Fibroblast of mammary gland (primary cell): ENCODE measurements at places on chromosomes 12 and 14.

- peak; percentile 70 for DNase-seq
Measured at GRCh38 chr14:52458721-52459085, 93.6 kb downstream of the TXNDC16 start.

DNA sequence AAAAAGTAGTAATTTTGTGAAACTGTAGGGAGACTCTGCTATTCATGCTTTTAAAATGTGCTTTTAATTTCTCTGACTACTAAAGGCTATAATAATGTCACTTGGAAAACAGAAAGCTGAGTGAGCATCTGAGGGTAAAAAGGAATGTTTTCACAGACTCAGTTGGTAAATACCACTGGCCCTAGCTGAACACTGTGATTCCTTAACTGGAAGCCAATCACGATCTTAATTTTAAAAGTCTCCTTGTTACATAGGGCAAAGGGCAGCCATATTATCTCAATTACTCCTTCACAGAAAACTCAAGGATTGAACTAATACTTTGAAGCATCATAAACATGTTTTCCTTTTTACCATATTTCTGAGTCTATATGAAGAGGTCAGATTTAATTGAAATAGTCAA is 41.9 kb downstream of the PAWR start:
- no peak for DNase-seq

DNA sequence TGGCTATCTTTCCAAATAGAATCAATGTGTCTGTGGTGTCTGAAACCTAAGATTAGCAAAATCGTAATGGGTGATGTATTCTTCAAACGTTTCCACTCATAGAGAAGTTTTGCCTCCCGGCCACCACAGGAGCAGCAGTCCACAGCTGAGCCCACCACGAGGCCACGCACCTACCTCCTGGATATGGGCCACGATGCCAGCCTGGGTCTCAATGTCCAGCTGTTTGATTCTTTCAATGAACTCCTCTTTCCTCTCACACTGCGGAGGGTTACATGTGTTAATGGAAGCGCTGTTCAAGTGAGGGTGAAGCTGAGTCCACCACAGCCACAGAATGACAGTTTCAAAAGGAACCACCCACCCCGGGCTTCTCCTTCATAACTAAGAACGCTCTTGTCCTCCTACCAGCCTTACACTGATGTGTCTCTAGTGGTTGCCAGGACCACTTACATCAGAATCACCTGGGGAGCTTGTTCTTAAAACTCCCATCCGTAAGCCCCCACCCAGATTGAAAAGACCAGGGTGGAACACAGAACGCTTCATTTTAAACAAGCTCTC is 75.3 kb downstream of the CCDC88C start:
- no peak for DNase-seq

- no peak for DNase-seq
Measured at GRCh38 chr14:90610346-90611040, 205.7 kb downstream of the TTC7B start.

DNA sequence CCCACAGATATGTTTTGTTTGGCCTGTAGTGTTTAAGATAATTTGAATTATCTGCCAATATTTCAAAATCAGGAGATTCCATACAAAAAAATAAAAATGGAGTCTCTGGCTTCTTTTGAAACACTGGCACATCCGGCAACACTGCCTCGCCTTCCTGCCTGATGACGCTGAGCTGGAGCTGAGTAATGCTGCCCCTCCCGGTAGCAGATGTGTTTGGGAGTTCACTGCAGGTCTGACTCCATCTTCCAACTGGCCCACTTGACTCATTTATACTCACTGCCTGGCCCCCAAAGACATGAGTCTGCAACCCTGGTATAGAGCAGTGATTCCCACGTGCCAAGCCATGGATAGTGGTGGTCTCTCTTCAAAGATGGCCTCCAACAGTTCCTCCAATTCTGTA is 7.4 kb downstream of the CIT start:
- DNase-seq: peak; percentile 97

DNA sequence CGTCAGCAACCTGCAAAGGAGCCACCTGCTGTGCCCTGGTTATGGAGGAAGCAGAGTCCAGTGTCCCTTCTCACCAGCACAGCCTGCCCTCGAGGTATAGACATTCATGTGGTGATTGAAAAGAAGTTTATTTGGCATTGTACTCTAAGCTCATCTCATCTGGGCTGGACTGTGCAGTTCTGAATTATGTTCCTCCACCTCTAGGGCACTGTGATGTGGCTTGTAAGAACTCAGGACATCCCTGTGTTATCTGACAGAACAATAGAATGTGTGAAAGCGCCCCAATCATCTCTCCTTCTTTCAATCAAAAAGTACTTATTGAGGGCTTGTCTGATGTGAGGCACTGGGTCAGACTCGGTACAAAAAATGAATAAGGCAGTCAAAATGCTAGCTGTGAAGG is 140.1 kb downstream of the DHRS2 start:
- DNase-seq: no peak

- DNase-seq: no peak
Measured at GRCh38 chr12:120610560-120610959, 29.4 kb upstream of the POP5 start.

DNA sequence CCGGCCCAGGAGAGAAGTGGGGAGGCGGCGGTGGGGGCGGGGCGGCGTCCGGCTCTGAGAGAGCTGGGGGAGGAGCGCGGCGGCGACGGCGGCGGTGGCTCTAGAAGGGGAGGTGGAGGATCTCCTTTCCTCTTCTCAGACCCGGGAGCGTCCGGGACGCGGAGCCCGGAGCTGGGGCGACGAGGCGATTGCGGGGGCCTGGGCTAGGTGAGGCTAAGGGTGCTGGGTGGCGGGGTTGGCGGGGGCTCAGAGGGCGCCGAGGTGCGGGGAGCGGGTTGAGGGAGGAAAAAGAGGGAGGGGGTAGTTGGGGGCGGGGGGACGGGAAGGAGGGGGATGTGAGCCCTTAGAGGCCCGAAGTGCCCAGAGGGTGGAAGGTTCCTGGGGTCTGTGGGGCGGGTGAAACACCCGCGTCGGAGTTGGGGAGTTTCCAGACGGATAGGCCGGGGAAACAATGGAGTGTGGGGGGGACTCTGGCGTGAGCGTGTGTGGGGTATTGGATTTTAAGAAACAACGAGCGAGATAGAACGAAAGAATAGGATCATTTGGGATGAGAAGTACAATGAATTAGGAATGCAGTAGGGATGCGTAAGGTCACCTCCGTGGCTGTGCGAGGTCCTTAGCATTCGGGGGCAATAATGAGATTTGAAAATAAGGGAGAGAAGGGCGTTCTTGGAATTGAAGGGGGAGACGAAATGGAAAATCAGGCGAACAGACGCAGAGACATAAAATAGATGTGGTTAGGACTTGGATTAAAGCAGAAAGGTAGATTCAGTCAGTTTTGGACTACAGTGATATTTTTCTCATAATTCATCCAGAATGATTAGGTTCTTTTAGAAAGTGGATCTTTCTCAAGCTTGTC is at the start of gene SPATS2:
TSS of gene SPATS2 (plus strand) at position 82 of the 859 bp plus-strand sequence. CDS start 93,551 bp downstream, outside the sequence.
- no peak for DNase-seq

- DNase-seq: no peak
Measured at GRCh38 chr14:24071836-24072430, 571 bp downstream of the CPNE6 start.

DNA sequence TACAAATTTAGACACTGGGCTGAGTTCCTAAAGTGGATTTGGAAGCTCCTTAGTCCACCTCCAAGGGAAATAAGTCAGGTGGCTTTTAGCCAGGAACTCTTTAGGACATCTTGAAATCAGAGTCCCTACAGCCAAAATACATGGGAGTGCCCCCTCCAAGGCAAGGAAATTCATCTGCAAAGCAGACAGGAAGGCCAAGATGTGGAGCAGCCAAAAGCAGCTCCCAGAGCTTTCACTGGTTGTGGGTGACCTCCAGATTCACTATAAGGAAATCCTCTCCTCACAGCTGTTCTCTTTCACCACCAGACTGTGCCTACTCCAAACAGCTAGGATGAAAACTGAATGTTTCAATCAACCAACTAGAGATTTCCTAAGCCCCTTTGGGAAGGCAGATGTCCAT is 6.6 kb downstream of the TTC9 start:
- DNase-seq: no peak

GRCh38 chr14:76904740-76905569 is 78.7 kb downstream of the LRRC74A start:
- peak; percentile 99 for DNase-seq

DNA sequence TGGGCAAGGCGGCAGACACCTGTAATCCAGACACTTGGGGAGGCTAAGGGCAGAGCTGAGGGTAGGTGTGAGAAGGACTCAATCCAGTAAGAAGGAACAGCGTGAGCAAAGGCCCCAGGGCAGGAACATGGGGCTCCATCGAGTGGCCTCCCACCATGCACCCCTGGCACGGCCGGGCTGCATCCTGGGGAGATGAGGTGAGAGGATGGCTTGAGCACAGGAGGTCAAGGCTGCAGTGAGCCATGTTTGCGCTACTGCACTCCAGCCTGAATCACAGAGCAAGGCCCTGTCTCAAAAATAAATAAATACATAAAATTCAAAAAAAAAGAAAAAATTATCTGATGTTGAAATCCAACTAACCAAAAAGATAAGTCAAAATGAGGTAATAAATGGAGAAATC is 58.5 kb downstream of the ARL6IP4 start:
- no peak for DNase-seq

DNA sequence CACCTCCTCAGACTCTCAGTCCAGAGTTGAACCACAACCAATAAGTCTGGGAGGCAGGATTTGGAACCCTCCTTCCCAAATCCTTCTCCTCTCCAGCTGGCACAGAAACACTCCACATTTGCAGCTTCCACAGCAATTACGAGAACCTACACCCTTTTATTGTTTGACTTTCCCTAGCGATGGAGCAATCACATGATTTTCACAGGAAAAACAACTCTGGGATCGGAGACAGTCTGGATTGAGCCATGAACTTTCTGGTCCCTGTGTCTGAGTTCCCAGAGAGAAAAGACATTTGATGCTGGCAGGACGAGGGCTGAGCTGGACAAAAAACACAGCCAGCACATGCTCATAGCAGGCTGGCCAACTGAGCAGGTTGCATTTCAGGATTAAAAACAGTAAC is 49.0 kb upstream of the STON2 start:
- no peak for DNase-seq

DNA sequence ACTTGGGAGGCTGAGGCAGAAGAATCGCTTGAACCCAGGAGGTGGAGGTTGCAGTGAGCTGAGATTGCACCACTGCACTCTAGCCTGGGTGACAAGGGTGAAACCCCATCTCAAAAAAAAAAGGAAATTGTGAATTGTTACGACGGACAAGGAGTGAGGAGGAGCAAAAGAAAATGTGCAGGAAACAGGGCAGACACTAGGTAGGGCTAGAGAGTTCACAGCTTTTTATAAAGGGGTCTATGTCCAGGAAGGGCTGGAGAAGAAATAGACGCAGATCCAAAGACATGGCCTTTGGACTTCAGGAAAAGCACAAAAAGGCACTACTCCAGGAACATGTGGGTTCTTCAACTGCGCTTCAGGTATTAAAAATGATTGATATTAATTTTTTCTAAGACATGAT is 34.4 kb downstream of the ATG14 start:
- DNase-seq: no peak

- no peak for DNase-seq
Measured at GRCh38 chr12:129902371-129903091, 1.3 kb downstream of the TMEM132D start.

DNA sequence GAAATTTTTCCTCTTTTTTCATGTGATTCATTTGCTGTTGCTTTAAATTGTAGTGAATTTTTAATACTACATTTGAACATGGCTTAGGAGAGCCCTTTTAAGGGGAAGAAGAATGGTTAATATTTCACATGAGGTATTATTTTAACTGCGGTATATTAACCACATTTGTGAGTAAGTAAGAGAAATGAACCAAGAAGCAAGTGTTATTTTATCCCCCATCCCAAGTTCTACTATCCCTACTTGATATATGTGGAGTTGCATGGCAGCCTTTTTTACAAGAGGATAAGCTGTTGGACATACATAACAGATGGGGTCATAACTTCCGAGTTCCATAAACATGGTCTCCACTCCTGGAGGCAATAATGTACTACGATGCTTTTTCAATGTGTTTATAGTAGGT is 623.3 kb downstream of the LRFN5 start:
- no peak for DNase-seq

GRCh38 chr12:124605883-124606774 is 38.7 kb upstream of the NCOR2 start:
- no peak for DNase-seq

DNA sequence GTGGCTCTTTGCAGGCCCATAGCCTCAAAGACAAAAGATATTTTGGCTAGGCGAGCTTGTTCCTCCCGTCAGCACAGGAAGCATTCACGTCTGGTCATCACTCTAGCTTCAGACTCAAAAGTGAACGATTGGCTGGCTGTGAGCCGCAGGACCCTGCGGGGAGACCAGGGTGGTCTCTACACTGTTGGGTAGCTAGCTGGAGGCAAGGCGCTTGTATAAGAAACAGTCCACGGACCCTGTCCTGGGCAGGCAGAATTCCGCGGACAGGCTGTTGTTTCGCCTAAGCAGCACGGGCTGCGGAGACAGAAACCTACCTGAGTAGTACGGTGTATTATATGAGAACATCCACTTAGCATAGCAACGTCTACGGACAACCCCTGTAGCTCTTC is 29.6 kb downstream of the WBP11 start:
- DNase-seq: no peak

GRCh38 chr14:88802596-88802995 is 9.8 kb upstream of the EML5 start:
- DNase-seq: no peak

- no peak for DNase-seq
Measured at GRCh38 chr12:92544322-92544721, 158.5 kb upstream of the PLEKHG7 start.

DNA sequence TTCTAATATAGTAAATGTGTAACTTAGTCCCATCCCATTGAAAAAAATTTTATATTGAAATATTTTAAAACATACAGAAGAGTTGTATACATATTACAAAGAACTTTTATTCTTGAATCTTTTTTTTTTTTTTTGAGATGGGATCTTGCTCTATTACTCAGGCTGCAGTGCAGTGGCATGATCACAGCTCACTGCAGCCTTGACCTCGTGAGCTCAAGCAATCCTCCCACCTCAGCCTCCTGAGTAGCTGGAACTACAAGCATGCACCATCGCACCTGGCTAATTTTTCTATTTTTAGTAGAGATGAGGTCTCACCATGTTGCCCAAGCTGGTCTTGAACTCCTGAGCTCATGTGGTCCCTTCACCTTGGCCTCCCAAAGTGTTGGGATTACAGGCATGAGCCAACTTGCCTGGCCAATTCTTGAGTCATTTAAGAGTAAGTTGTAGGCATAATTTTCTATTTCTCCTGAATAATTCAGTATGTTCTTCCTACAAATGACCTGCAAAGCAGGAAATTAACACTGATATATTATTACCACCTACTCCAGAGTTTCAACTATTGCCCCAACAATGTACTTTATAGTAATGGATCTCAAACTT is 153.0 kb upstream of the BMP4 start:
- no peak for DNase-seq

- DNase-seq: peak; percentile 49
Measured at GRCh38 chr12:93722835-93723567, 45.8 kb downstream of the CRADD start.

- no peak for DNase-seq
Measured at GRCh38 chr14:93223565-93223964, 16.5 kb downstream of the UBR7 start.

- DNase-seq: no peak
Measured at GRCh38 chr14:66802962-66803361, 295.0 kb downstream of the GPHN start.
